ENCODE measurements at places on chromosomes 11 and 22.

DNA sequence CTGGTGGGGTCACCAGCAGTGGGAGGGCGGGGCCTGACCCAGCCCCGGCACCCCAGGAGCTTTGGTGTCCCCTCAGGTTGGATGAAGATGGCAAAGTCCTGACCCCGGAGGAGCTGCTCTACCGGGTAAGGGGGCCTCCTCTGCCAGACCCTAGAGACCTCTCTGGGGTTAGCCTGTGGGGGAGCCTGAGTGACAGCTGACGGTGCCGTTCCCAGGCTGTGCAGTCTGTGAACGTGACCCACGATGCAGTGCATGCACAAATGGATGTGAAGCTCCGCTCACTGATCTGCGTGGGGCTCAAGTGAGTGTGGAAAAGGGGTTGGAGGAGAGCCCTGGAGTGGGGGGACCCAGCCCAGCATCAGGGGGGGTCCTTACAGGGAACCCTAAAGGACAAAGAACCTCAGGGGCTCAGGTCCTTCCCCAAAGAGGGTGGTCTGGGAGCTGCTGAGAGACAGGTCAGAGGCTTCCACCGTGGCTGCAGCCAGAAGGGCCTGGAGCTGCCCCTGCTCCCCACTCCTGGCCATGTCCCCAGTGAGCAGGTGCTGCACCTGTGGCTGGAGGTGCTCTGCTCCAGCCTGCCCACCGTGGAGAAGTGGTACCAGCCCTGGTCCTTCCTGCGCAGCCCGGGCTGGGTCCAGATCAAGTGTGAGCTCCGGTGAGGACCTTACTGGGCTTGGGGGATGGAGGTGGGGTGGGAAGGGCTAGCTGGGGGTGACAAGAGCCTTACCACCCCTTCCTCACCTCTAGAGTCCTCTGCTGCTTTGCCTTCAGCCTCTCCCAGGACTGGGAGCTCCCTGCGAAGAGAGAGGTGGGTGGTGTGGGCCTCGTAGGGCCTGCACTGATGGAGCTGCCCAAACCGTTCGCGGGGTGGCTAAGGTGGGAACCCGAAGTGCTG is 38.6 kb downstream of the SGSM3 start:
- DNase-seq: no peak

DNA sequence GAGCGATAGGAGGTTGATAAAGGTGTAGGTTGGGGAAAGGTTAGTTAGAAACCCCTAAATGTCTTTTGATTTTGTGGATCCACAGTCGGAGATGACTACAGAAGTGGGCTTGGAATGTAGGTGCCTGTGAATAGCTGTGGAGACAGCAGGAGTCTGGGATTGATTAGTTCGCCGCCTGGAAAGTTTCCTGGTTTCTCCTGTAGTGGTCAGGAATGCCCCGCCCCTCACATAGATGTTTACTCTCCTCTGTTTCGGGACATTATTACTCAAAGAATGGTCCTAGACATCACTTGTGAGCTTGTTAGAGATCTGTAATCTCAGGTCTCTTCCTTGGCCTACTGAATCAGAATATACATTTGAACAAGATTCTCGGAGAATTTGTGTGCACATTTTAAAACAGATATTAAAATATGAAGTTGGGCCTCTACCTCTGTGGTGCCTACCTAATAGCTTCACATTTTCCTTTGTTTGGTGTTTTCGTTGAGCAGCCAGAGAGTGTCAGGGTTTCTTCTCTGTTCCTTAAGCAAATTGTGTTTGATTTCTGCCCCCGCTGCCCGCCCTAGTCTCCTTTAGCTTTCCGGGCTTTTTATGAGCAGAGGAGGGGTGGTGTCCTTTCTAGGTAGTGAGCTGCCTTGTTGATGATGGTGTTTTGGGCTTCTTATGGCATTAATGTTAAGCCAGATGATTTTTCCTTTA is 89.4 kb downstream of the PPP6R3 start:
- DNase-seq: no peak

GRCh38 chr11:19763330-19763729 is 50.7 kb downstream of the NAV2 start:
- DNase-seq: no peak

DNA sequence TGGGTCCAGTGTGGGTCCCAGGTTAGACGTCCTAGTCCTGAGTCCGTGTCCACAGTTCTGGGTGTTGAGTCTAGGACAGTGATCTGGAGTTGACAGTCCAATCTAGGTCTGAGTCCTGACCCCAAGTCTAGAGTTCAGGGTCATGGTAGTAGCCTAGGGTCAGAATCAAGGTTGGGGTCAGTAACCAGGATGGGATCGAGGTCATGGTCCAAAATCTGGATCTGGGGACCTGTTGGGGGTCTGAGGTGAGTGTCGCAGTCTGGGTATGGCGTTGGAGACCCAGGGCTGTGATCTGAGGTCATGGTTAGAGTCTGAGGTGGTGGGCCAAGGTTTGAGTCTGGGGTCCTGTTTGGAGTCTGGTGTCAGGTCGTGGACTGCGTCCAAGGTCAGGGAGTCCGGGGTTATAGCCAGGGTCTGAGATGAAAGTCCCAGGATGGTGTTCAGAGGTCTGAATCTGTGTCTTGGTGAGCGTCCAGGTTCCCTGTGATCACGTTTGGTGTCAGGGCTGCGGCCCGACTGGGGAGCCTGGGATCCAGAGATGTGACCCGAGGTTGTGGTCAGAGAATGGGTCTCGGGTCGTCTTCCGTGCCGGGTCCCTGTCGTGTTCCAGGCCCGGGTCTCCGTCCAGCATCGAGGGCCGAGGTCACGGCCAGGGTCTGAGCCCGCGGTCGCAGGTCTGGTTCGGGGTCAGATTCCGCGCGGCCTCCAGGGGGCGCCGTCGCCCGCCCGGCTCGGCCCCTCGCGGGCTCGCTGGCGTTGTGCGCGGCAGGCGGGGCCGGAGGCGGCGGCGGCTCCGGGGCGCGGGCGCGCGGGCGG is 432 bp upstream of the GRK2 start:
- DNase-seq: no peak

- peak; percentile 71 for DNase-seq
These were observed 6.4 kb downstream of the FADS2 start for GRCh38 chr11:61834278-61835048.

GRCh38 chr22:25746012-25746373 is 4.0 kb downstream of the MYO18B start:
- DNase-seq: no peak

GRCh38 chr11:104594228-104594958 is 303.9 kb downstream of the CASP12 start:
- no peak for DNase-seq

DNA sequence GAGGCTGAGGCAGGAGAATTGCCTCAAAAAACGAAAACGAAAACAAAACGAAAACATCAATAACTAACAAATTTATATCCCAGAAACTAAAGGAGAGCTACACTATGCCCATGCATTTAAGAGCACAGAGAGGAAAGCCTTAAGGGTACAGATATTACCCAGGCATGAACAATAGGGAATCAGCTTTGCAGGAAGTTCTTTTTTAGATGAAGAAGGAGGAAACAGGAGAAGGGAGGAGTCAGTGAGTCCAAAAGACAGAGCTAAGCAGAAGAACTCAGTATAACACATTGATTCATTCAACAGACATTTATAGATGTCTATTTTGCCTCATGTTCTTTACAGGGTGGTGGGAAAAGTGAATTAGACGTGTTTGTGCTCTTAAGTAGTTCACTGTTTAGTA is 8.3 kb downstream of the MRPL17 start:
- DNase-seq: no peak

DNA sequence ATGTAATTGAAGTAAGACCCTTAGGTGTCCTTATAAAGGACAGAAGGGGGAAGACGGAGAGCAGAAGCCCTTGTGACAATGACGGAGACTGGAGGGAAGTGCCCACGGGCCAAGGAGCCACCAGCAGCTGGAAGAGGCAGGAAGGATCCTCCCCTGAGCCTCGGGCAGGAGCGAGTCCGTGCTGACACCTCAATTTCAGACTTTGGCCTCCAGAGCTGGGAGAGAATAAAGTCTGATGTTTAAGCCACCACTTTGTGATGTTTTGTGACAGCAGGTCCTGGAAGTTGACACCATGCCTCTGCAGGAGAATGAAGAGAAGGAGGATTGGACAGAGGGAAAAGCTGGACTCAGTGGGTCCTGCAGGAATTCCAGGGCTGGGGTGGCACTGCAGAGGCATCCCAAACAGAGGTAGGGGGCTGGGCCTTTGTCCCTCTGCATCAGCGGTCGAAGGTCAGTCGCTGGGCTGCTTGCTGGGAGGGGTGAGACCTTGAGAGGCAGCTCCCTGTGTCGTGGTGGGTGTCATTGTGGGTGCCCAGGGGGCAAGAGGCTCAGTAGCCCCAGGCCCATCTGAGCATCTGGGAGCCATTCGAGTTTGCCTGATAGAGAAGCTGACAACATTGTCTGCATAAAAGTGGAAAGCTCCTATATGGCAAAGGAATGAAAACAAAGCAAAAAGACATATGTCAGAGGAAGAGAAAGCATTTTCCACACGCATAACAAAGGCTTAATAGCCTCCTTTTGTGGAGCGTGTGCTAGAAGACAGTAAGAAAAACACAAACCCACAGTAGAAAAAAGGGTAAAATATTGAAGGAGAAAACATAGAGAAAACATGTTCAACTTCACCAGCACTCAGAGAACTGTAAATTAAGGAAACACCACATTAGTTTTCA is 68.8 kb downstream of the RTL6 start:
- DNase-seq: no peak

GRCh38 chr22:40055143-40055883 is 60.6 kb downstream of the FAM83F start:
- DNase-seq: no peak

GRCh38 chr22:40414311-40414710 is 43.9 kb downstream of the SGSM3 start:
- DNase-seq: no peak

DNA sequence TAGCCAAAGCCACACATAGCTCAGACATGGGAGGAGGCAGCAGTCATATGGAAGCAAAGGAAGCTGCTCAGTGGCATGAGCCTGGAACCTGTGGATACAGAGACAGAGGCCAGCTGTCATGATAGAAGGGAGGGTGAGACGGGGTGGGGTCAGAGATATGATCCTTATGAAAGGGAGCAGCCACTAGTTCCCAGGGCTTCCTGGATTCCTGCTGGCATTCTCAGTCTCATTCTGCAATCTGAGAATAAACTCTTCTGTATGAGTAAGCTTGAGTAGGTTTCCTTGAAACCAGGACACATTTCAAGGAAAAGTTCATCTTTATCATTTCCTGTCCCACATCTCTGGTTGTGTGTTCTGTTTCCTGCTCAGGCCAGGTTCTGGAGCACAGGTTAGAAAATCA is 220.2 kb upstream of the SNX19 start:
- DNase-seq: no peak

- DNase-seq: no peak
These were observed 28.5 kb downstream of the LINC01488 start for GRCh38 chr11:69509846-69510390.

GRCh38 chr11:105132716-105133511 is 6.7 kb downstream of the CARD18 start:
- no peak for DNase-seq

DNA sequence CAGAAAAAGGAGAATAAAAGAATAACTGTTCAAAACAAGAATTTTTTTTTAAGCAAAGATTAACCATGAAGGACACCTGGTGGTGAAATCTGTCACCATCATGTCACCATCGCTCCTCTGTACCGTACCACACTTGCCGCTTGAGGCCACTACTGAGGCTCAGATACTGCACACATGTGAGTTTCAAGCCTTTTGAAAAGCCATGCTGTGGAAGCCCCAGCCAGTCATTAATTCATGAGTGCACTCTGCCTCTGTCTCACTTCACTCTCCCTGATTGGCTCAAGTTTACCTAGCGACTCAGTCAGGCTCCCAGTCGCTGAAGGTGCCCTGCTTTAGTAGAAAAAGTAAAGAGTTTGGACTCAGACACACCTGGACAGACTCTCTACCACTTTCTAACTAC is 6.6 kb upstream of the MS4A12 start:
- no peak for DNase-seq

- DNase-seq: no peak
These were observed 16.2 kb downstream of the GRAMD4 start for GRCh38 chr22:46636221-46637002.

DNA sequence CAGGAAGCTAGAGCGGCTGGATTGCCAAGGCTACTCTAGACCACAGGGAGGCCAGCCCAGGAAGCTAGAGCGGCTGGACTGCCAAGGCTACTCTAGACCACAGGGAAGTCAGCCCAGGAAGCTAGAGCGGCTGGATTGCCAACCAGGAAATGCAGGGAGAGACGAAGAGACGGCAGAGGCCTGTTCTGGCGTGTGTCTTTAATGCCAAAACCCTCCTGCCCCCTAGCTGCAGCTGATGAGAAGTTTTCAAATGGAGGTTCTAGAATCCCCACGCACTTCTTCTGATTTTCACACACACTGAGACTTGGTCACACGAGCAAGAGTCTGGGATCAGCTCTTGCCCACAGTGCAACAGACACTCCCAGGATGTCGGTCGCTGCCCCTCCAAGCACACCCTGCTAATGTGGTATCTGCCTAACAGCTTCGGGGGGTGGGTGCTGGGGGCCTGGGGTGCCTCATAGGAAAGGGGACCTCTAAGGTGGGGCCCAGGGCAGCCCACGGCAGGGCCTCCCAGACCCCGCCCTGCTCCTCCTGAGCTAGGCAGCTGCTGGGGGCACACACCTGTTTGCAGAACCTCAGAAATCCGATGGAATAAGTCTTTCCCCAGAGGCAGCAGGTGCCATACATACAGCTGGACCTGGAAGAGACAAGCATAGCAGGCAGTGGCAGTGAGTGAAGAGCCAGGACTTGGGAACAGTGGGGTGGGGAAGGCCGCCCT is 28.5 kb downstream of the MAFF start:
- DNase-seq: peak; percentile 69

- DNase-seq: no peak
These were observed 13.4 kb downstream of the SYT13 start for GRCh38 chr11:45272701-45273100.

DNA sequence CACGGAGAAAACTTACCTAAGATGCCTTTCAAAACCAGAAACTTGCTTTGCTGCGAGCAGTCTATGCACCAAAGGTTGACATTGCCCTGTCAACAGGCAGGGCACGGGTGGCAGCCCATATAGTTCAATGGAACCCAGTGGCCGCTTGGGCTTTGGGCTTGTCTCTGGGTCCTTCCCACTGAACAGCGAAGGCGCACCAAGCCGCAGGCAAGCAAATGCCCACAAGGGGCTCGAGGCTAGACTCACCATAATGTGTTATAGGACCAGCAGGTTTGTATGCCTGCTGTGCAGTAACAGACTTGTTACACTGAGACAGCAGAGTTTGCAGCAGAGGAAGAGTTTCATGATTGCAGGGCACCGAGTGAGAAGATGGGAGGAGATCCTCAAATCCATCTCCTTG is 20.3 kb downstream of the CLDN5 start:
- no peak for DNase-seq

- DNase-seq: no peak
These were observed 91.5 kb downstream of the NECTIN1 start for GRCh38 chr11:119637481-119637880.

DNA sequence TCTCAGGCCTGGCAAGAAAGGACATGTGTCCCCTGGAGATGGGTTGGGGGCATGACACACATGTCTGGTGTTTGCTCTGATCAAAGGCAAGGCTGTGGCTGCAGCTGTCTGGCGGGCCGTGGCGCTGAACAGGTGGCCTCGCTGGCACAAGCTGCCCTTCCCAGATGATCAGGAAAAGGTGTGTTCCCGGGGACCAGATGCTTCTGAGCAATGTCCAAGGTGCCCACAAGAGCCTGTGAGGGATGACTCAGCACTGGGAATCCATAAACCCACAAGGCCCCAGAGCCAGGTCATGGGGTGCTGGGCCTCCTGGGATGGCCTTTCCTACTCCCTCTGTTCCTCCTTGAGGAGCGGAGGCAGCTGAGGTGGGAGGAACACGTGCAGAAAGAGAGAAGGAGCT is 9.7 kb upstream of the LRP5 start:
- DNase-seq: no peak

Data from pons (tissue), 1 donor.